ENCODE measurements at places on chromosomes 1 and 21. TPM values are rescaled to one million over a fixed set of nuclear protein-coding genes. Genes with fewer than 3 reads are reported as not detected.

The FCRLB gene
- total RNA-seq, result 0.49 TPM

The CRYAA gene
- not detected for total RNA-seq

The MYOG gene
- not detected for total RNA-seq

The SZRD1 gene
- 177 TPM for total RNA-seq

The LCE2C gene
- total RNA-seq, result not detected

The DPT gene
- total RNA-seq, result not detected

The EXO1 gene
- total RNA-seq, result 65.3 TPM

The OR13G1 gene
- total RNA-seq, result not detected

The S100A4 gene
- 109 TPM for total RNA-seq

DNA sequence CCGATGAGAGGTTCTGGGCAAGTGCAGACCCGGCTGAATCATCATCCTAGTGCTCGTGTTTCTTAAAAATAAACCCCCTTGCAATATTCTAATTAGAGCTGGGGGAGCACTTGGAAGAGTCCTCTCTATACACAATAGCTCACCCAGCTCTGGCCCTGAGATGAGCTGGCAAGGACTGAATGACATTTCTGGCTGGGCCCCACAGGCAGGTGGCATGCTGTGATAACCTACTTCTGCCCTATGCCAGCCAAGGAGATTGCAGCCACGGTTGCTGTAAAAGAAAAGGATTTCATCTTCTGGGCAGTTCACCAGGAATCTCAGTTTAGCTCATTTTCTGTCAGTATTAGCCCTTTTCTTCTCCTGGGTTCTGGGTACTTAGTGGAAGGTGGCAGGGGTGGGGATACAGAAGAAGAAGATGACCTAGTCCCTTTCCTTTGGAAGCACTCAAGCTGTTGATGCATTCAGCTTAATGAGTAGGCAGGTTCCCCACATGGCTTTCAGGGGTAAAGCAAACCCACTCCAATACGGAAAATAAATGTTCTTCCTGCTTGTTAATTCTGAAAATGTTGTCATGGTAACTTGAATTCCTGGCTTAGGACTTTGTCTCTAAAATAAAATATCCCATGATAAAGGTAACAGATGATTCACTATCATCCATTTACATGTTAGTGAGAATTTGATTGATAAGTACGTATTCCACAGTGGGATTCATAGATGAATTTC is 32.2 kb downstream of the VASH2 start:
- DNase-seq, result no peak

- no peak for DNase-seq
Observed at GRCh38 chr1:31780632-31781031, 16.5 kb upstream of the ADGRB2 start.

DNA sequence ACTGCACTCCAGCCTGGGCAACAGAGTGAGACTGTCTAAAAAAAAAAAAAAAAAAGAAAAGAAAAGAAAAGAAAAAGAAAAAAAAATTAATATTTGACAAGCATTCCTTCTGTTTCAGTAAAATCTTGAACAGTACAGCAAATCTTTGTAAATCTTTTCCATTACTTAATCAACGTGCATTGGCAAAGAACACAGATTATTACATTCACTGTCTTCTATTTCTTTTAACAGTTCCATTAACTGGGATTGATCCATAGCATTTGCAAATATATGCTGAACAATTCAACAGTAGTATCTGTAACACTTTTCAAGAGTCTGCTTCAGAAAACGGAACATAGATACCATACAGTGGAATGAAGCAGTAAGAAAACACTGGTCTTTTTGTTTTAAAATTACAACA is 9.8 kb downstream of the SAMD13 start:
- no peak for DNase-seq

GRCh38 chr1:214548988-214549387 is 2.4 kb downstream of the PTPN14 start:
- no peak for DNase-seq

- no peak for DNase-seq
Observed at GRCh38 chr1:181129771-181130606, 41.5 kb downstream of the IER5 start.

GRCh38 chr1:204089044-204089751 is 16.3 kb downstream of the SOX13 start:
- DNase-seq, result no peak

- no peak for DNase-seq
Observed at GRCh38 chr1:169090900-169091311, 15.6 kb upstream of the ATP1B1 start.

- no peak for DNase-seq
Observed at GRCh38 chr1:153610811-153611301, 2.1 kb downstream of the S100A16 start.

GRCh38 chr21:42287193-42288083 is 27.8 kb downstream of the TFF3 start:
- no peak for DNase-seq

DNA sequence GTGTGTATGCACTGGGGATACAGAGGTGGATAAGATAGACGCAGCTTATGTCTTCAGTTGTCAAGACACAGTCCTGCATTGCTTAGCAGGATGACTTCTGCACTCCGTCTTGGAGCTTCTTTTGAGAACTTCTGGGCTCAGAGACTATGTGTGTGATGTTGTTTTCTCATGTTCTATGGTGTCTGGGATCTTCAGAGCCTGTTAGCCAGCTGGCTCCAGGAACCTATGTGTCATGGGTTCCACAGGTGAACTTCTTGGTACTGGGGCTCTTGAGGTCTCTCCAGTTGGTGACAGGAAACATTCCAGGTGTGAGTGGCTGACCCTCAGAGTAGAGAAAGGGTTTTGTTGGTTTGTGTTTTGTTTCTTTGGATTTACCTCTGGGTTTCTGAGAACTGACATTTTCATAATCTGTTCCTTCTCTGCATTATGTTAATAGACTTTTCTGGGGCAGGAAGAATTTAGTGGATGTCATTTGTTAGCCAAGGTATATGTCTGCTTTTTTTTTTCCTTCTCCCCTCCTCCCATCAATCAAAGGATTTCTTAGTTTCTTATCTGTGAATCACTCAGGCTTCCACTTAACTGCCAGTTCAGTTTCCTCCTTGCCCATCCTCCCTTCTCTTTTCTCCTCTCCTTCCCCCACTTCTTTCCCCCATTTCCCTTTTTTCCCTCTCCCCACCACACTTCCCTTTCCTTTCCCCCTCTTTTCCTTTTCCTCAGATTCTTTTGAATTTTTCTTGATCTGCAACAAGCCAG is 18.1 kb downstream of the FGGY start:
- DNase-seq, result no peak

DNA sequence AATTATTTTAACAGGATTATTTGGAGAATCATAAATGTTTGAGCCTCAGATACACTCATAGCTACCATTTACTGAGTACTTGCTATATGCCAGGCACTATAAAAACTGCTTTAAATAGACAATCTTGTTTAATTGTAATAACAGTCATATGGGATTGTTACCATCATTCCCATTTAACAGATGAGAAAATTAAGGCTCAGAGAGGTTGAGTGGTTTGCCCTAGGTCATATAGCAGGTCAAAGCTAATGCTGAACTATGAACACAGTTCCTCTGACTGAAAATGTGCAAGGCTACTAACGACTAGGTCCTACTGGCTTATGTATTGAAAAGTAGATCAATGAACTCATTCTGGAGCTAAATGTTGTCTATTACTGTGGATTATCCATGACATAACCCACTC is 63.4 kb downstream of the DDR2 start:
- no peak for DNase-seq

DNA sequence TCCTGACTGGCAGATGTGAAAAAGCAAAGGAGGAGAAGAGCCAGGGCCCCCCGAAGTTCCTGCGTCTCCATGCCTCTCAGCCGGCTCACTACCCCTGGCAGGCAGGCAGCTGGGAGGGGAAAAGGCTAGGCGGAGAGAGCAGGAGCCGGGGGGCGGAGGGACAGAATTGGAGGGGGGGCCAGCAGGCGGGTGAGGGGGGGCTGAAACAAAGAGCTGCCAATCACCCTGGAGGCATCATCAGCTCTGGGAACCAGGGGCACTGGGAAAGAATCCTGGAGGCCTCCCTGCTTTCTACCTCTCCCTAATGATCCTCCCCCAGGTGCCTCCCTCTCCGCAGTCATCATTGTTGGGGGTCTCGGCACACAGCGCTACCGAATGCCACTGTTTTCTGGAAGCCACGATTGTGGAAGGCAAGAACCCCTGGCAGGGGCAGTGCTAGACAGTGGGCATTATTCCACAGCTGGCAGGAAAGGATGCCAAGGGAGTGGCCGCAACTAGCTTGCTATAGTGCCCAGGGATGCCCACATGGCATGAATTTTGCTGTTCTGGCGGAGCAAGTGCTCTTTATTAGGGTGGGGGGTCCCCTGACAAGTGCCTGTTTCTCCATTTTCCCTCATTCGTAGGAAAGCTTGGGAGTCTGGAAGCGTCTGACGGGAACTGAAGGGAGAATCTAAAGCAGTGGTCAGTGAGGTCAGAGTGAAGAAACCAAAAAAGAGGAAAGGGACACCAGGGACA is at the start of gene THBS3:
Gene THBS3 (minus strand): TSS at position 92 of the 735 bp plus-strand sequence. CDS start 21 bp downstream, at position 71.
- DNase-seq, result no peak

DNA sequence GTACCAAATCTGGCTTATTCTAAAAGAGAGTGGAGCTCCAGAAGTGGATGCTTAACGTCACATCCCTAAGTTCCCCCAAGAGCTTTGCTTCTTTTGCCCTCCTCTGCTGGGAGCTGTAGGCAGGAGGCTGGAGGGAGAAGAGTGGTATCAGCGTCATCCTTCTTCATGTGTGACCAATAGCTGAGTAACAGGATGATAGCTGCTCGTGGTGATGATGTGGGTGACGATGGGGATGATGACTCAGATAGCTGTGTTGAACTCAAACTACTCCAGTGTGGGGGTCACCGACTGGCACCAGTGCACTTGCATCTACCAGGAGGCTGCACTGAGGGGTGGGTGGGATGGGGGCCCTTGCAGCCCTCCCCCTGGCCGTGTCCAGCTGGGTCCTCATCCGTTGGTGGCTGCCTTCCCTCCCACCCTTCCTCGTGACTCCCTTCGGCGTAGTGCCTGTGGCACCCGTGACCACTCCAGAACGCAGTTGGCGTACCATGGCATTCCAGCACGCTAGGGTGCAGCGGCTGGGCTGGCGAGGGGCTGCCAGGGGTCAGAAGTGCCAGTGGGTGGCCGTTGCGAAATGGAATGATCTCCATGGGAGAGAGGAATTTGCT is 1.1 kb downstream of the IGFN1 start:
- peak; percentile 76 for DNase-seq

DNA sequence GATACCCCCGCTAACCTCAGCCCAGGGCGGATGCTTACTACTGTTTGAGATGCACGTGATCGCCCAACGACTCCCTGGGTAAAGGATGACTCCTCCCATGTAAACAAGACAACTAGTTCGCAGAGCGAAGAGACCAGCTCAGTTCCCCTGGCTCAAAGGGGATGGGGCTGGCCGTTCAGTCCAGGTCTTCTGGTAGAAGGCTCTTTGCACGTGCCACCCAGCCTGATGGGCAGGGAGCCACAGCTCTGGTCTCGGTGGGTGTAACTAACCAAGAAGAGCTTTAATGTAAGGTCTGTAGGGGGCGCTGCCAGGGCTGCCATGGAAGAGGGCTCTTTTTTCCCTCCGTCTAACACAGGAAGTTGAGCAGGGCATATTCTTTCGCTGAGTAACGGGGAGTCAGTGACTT is 49.4 kb upstream of the PARP1 start:
- DNase-seq, result peak; percentile 80

DNA sequence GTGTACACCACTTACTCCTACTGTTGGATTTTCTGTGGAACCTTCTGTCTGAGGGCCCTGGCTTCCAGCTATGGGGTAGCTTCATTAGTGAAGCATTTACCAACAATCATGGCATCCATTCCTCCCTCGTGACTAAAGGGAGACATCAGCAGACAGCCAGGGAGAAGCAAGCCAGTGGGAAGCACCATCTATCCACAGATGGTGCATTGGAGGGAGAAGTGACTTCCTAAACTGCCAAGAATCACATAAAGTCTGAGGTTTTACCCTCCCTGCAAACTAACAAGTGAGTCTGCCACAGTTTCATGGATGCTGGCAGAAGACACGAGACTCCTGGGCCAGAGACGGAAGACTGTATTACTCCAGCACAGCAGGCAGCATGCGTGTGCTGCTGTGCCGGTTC is 31.4 kb downstream of the UMODL1 start:
- no peak for DNase-seq

DNA sequence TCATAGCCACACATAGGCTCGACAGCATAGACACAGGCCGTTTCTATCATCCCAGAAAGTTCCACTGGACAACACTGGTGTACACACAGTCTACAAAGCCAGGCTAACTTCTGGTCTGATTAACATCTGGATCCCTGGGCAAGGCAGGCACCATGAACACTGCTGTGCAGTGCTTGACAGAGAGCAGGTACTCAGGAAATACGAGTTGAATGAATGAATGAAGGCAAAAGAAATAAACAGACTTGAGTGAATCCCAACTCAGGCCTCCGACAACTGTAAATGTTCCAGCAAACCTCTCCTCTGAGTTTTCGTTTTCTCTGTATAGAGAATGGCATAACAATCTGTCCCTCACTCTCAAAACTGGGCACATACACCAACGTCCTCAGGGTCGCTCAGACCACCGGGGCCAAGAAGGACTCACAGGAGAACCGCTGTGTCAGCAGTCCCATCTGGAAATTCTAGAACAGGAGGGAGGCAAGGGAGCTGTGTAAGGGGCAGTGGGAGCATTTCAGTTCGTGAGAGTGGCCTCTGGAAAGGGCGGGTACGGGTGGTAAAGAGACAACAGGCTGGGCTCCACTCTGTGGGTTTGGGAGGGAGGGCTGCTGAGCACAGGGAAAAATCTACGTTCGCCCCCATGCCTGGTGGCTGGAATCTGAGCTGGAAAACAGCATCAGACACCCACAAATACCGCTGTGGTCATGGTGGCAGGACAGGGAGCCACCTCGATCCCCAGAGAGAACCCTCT is 15.1 kb upstream of the ECE1 start:
- no peak for DNase-seq

DNA sequence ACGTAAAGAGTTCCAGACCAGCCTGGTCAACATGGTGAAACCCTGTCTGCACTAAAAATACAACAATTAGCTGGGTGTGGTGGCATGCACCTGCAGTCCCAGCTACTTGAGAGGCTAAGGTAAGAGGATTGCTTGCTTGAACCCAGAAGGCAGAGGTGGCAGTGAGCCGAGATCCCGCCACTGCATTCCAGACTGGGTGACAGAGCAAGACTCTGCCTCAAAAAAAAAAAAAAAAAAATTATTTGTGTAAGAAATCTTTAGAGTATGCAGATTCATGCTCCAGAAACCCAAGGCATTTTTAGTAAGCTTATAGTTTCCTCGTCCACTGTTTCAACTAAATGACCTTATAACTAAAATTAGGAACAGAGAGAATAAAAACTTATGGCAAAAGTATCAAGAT is 51.3 kb downstream of the ABL2 start:
- no peak for DNase-seq

DNA sequence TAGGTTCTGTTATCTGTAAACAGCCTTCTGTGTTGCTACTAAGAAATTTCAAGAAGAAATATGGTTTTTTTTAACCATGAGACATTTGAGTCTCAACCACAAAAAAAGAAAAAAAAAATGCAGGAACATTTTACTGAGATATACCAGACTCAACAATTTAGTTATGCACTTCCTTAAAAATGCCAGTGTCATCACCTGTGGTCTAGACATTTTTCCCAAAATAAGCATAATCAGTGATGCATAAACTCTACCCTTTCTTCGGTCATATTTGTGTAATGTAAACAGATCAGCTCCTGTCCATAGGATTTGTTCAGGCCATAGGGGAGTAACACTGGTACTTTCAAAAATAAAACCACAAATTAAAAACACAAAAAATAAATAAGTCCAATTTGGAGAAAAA is 122.6 kb upstream of the TNFSF4 start:
- no peak for DNase-seq

- DNase-seq, result no peak
Observed at GRCh38 chr1:181737056-181737455, 253.7 kb downstream of the CACNA1E start.

- DNase-seq, result no peak
Observed at GRCh38 chr1:44079566-44079965, 39.1 kb upstream of the KLF17 start.
